Mammary microvascular endothelial cell (primary cell): ENCODE measurements at places on chromosomes 12 and 14. TPM values are rescaled to one million over a fixed set of nuclear protein-coding genes. Genes with fewer than 3 reads are reported as not detected.

The PHC1 gene
- 8.5 and 27.7 TPM in 2 replicates for total RNA-seq

The DEGS2 gene
- total RNA-seq: 0.10 TPM in 1 of 2 replicates, not detected in the other

The OTOGL gene
- 0.10 and 0.27 TPM in 2 replicates for total RNA-seq

The BEST3 gene
- not detected in 2 replicates for total RNA-seq

The GLT1D1 gene
- total RNA-seq: not detected in 2 replicates

The JPH4 gene
- not detected in 2 replicates for total RNA-seq

The VDR gene
- 0.44 and 0.60 TPM in 2 replicates for total RNA-seq

The CBLN3 gene
- 0.20 and 2.2 TPM in 2 replicates for total RNA-seq

The C1QL4 gene
- total RNA-seq: not detected in 2 replicates

The SSPN gene
- 0.94 and 1.7 TPM in 2 replicates for total RNA-seq

The STXBP6 gene
- total RNA-seq: 0.49 TPM in 1 of 2 replicates, not detected in the other

The POU6F1 gene
- 1.5 and 1.9 TPM in 2 replicates for total RNA-seq

The ZC2HC1C gene
- 0.89 and 1.3 TPM in 2 replicates for total RNA-seq
